ENCODE measurements at places on chromosomes 6 and 20.
A peak's percentile ranks its signal among the peaks of the same experiment; 100 is the strongest.

GRCh38 chr6:7730001-7730783, 4.3 kb downstream of the BMP6 start:
- no peak for DNase-seq

GRCh38 chr6:36798852-36799251, 40.4 kb downstream of the CPNE5 start:
- no peak for DNase-seq

- peak; percentile 26 for DNase-seq
These were observed 209.0 kb downstream of the SYNE1 start for GRCh38 chr6:152428126-152428525.

GRCh38 chr6:28137505-28137981, 4.1 kb upstream of the ZKSCAN8 start:
- no peak for DNase-seq

DNA sequence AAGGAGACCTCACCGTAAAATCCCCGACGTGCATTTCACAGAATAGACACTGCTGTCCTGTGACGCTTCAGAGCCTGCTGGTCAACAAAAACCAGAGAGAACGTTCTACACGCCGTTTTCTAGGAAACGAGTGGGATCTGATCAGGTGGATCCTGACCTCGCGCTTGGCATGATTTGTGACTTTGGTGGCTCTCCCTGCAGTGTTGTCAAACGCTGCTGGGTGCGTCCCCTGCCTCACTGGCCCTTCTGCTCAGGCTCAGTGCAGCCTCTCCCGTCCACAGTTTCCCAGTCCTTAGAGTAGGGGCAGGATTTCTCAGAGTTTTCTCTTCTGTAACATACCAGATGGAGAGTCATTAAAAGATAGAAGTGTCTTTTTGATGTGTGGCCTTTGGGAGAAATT, 27.6 kb upstream of the IRF4 start:
- no peak for DNase-seq

- no peak for DNase-seq
These were observed 176.2 kb downstream of the ISM1 start for GRCh38 chr20:13397300-13397724.

GRCh38 chr20:44780226-44780625, 30.1 kb downstream of the RIMS4 start:
- DNase-seq, result no peak

- DNase-seq, result no peak
These were observed 200.2 kb upstream of the EYA4 start for GRCh38 chr6:133040803-133041419.

DNA sequence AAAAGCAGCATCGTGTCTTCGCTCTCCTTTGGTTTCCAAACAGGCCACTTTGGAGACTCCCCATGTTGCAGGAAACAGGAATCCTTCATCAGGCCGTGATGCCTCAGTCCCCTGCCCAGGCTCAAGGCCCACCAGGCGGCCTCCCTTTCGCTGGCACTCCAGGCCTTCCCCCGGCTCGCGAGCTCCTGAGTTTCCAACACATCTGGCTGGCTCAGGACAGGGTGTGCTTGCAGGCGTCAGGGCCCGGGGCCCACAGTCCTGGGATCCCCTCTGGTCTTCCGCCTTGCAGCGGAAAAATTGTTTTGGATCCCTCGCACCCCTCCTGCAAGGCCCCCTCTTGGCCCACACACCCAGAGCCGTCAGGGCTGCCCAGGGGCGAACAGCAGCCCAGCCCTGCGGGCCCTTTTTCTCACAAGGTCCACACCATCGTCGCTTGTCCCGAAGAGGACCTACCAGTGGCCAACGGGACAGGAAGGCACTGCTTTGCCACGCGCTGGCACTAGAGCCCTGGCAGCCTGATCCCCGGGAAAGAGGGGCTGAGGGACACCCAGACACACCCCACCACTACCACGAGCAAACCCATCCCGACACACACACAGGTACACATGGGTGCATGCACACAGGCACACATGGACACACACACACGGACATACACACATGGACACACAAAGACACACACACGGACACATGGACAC, 1930.9 kb upstream of the DEFB115 start:
- no peak for DNase-seq

DNA sequence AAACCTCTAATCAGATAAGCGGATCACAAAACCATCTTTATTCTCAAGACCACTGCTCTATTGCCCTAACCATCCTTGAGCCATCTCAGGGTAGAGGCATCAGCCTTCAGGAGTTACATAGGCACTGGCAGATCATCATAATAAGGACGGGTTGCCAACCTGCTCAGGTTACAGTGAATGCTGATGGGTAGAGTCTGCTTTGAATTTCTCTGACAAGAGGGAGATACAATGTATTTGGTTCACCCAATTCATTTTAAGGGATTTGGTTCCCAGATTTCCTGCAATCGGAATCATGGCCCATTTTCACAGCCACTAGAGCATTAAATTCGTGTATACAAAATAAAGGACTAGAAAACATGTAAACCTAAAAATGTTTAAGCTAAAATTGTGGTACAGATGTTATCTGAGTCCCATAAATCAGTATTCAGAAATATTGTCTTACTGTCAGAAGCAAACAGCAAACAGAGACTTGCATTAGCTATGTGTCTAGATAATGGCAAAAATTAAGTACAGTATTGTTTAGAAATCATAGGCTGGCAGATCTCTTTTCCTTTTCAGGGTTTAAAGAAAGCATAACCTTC, 41.9 kb upstream of the TMEM170B start:
- no peak for DNase-seq
